ENCODE measurements at places on chromosomes 2 and 18.

DNA sequence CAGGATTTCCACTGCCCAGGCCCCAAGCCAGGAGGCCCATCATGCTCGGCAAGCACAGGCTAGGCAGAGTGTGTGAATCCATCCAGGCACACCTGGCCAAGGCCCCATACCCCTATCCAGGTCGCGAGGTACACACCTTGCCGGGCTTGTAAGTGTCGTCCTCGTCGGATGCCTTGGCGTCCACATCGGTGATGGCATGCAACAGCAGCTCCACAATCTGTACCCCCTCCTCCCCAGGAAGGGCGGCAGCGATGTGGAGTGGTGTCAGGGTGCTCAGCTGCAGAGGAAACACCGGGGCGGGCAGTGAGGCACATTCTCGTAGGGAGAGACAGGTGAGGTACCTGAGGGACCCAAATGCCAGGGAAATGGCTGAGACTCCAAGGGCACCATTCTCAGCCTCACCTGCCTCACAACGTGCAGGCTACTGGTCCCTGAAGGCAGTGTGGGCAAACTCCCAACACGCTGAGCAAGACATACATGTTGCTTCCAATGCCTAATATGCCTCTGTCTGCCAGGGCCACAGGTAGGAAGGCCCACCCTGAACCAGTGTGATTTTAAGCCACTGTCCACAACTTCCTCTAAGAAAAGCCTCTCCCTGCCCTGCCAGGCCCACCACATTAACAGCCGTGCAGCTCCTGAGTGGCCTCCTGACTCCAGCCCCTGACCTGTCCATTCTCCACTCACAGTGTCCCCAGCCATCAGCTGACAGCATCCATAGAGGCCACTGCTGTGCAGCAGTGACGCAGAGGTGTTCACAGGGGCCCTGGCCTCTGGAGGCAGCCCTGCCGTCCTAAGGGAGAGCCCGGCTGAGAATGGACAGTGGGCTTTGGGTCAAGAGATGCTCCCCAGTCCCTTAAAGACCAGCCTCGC, 44.9 kb downstream of the ANKMY1 start:
- no peak for DNase-seq

- DNase-seq, result no peak
Observed at GRCh38 chr2:96233880-96234316, 25.3 kb upstream of the STARD7 start.

DNA sequence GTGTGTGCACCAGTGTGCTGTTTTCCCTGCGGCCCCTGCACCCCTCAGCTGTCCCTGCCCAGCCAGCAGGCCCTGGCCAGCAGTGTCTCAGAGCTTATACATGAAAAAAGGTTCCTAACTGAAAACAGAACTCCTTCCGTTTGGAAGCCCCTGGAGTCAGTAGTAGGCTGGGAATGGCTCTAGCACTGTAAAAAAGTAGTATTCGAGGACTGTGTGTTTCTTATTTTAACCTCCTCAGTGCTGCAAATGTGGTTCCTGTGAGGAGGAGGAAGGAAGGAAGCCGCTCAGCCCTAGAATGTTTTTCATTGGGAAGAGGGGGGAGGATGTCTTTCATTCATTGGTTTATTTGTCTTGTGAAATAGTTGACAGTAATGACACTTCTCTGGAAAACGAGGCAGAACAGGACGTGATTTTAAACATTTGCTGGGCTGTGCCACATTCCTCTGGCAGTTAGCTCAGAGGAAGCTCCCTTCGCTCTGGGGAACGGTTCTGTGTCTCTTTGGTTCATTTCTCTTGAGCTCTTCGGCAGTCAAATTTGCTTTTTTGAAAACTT, 103.5 kb downstream of the SPTBN1 start:
- peak; percentile 76 for DNase-seq

DNA sequence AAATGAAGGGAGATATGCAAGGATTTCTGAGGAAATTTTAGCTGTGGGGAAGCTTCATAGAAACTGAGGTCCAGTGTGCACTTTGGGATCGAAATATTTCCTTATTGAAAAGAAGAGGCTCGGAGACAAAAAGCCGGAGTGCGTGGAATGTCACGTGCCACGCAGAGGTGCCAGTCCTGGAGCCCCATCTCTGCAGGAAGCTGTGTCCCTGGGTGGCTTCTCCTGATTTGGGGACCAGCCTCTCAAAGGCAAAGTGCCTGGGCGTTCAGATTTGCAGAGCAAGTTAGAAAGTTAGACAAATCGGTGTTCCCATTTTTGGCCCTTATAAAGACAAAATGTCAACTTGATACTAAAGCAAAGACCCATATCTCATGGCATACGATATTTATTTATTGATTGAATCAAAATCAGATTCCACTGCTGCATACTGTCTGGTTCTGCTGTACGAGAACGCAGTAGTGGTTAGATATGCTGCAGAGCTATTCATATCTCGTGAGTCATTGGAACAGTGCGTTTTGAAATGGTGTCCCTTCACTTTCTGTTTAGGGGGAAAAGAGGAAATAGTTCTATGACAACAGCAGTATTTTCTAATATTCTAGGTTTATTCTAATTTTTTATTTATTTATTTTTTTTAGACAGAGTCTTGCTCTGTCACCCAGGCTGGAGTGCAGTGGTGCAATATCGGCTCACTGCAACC, 9.1 kb upstream of the ATG16L1 start:
- no peak for DNase-seq

DNA sequence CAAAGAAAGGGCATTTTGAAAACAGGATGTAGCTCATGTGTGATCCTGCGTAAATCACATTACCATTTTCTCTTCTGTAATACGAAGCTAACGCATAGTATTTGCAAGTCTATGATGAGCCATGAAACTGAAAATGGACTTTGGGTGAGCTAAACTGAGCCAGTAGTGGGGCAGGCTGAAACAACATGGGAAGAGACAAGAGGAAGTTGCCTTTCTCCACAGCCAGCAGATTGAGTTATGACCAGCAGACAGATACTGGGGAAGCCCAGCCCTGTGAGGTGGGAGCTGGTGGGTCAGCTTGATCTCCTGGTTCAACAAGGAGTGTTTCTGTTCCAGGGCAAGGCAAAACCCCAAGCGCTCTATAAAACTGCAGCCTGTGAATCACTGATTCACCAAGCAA, 11.8 kb downstream of the CYRIA start:
- no peak for DNase-seq

DNA sequence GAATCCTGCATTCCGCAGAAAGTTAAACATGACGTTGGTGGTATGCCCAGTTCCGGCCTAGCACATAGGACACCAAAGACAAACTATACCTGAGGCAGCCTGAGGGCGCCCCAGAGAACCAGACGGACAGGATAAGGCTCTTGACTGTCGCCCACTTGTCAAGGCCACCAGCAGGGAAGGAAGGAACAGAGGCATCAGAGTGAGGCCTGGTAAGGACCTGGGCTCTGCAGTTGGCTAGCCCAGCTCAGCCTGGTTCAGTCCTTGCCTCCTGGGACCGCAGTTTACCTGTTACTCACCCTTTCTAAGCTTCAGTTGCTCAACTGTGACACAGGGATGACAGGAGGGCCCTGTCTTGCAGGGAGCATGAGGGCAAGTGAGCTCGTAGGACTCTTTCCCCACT, 82.1 kb downstream of the ACTR2 start:
- DNase-seq, result no peak

DNA sequence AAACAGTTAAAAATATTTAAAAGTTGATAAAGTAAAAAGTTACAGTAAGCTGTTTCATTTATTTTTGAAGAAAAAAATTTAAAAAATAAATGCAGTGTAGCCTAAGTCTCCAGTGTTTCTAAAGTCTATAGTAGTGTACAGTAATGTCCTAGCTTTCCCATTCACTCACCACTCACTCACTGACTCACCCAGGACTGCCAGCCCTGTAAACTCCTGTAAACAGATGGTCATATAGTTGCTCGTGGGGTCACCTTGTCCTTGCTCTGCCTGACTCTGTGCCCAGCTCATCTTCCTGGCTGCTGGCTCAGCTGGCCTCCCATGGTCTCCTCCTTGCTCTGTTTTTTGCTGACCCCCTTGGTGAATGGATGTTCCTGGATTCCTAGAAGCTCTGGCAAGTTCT, 180.3 kb downstream of the VAPA start:
- no peak for DNase-seq

DNA sequence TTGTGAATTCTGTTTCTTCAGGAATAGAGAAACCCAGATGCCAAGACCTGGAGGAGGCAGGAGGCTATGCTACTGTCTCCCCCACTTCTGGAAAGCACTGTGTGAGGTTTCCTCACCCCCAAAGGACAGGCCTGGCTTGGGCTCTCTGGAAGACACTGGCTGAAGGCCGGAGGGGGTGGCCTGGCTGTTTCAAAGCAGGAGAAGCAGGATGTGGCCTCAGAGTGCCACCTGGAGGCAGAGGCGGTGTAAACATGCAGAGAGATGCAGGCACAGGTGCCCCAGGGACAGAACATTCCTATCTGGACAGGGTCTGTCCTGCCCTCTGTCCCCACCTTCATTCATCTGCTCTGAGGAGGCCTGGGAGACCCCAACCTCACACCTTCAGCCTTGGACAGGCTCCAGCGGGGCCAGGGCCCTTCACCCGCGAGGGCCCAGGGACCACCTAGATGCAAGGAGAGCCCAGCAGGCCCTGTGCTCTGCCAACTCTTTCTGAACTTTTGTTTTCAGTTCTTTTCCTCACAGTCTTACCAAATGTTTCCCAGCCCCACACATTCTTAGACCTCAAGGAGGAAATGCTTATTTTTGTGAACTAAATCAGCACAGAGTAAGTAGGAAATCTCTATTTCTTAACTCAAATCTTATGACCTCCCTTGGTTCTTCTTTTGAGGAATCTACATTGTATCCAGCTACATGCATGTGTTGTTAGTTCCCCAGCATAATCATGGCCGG, 79.2 kb downstream of the LONRF2 start:
- DNase-seq, result no peak

DNA sequence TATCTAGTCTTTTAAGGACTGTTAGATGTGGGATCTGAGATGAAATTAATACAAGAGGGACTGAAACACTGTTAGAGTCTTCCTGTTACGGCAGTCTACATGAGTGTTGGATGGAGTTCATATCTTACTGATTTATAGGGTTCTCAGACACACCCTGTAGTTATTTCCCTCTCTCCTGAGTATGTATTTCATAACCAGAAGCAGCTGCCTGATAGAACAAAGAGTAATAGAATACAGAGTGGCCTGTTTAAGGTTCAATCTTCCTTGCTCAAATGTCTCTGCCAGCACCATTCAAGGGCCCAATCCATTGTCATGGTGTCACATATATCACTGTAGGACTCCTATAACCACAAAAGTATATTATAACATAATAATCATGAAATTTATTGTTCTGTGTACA, 1229.1 kb upstream of the ACVR2A start:
- DNase-seq, result no peak

DNA sequence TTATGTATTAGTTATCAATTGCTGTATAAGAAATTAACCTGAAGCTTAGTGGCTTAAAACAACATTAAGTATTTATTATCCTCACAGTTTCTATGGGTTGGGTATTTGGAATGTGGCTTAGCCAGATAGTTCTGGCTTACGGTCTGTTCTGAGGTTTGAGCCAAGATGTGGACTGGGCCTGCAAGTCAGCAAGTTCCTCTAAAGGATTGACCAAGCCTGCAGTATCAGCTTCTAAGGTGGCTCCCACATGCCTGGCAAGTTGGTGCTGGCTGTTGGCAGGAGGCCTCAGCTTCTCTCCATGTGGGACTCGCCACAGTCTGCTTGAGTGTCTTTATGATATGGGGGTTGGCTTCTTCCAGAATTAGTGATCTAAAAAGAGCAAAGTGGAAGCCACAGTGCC, 45.0 kb upstream of the TCF4 start:
- DNase-seq, result no peak

- no peak for DNase-seq
Observed at GRCh38 chr18:76447258-76447890, 47.7 kb downstream of the ZNF516 start.

DNA sequence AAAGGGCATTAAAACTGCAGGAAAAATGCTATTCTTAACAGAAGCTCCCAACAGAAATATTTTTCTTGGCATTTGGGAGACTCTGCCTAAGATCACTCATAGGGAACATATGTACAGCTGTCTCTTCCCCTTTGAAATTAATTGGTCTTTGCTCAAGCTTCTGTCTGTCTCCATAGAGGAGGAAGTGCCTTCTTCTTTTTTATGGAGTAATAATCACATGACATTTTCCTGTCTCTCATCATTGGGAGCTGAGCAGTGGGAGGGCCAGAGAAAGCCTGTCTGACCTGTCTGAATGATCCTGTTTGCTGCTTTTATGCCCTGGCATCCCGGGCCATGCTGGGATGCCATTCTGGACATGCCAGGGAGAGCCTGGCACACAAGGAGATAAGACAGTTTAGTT, 145.6 kb downstream of the AQP4 start:
- DNase-seq, result no peak

All from GM04504 (cell line).